Esophagus squamous epithelium (tissue), 5 donors: ENCODE measurements at places on chromosomes 3 and 15. TPM values are rescaled to one million over a fixed set of nuclear protein-coding genes. Genes with fewer than 3 reads are reported as not detected.

GRIP2 gene
- total RNA-seq, result 0.23 TPM

PLSCR5 gene
- not detected for total RNA-seq

NR1I2 gene
- total RNA-seq, result not detected

CLDN18 gene
- 0.38 TPM for total RNA-seq

CPN2 gene
- not detected for total RNA-seq

SCN11A gene
- not detected for total RNA-seq

GHRL gene
- total RNA-seq, result 0.38 TPM

TBC1D2B gene
- 30.7 TPM for total RNA-seq

LTF gene
- 1.9 TPM for total RNA-seq

SKOR1 gene
- 0.09 TPM for total RNA-seq

PEAK1 gene
- total RNA-seq, result 14.0 TPM

WDR93 gene
- total RNA-seq, result not detected

DAZL gene
- total RNA-seq, result not detected

KNG1 gene
- not detected for total RNA-seq

SERPINI1 gene
- total RNA-seq, result 3.6 TPM

HESX1 gene
- not detected for total RNA-seq

PRR23E gene
- total RNA-seq, result not detected

PP2D1 gene
- total RNA-seq, result not detected

SNX33 gene
- total RNA-seq, result 23.6 TPM

NR2E3 gene
- total RNA-seq, result 0.38 TPM

HTR3E gene
- total RNA-seq, result not detected

CHRNA3 gene
- total RNA-seq, result 0.18 TPM

GOLGA8S gene
- 0.19 TPM for total RNA-seq

A4GNT gene
- total RNA-seq, result not detected

COL7A1 gene
- total RNA-seq, result 52.8 TPM

TRH gene
- not detected for total RNA-seq

CTXN2 gene
- total RNA-seq, result not detected

CSPG4 gene
- total RNA-seq, result 13.4 TPM

LYZL4 gene
- not detected for total RNA-seq

SLC35G2 gene
- total RNA-seq, result 3.8 TPM

PIF1 gene
- 1.8 TPM for total RNA-seq

LRRC3B gene
- not detected for total RNA-seq

ATP2B2 gene
- total RNA-seq, result 0.38 TPM

PCOLCE2 gene
- total RNA-seq, result 2.3 TPM

GPR176 gene
- 4.0 TPM for total RNA-seq

RBPMS2 gene
- 1.3 TPM for total RNA-seq

CFAP91 gene
- 0.68 TPM for total RNA-seq

GNAT1 gene
- total RNA-seq, result not detected

CATSPER2 gene
- total RNA-seq, result 2.4 TPM

SLC9C1 gene
- total RNA-seq, result not detected

DUOXA2 gene
- 13.6 TPM for total RNA-seq

RBSN gene
- total RNA-seq, result 19.6 TPM

TMIE gene
- 0.18 TPM for total RNA-seq

ANKDD1A gene
- total RNA-seq, result 0.45 TPM

DPPA2 gene
- total RNA-seq, result not detected

PRR23C gene
- total RNA-seq, result not detected

VGLL3 gene
- 19.8 TPM for total RNA-seq

RYR3 gene
- total RNA-seq, result 0.56 TPM

FOXL2 gene
- not detected for total RNA-seq

PFN2 gene
- total RNA-seq, result 30.4 TPM

CPA3 gene
- 66.8 TPM for total RNA-seq

MAGI1 gene
- 12.0 TPM for total RNA-seq

COLQ gene
- total RNA-seq, result 1.1 TPM

ACP3 gene
- total RNA-seq, result 83.6 TPM

ASB14 gene
- total RNA-seq, result not detected

GJD2 gene
- total RNA-seq, result not detected

GABRA5 gene
- total RNA-seq, result not detected

APH1B gene
- total RNA-seq, result 0.53 TPM

UBR1 gene
- total RNA-seq, result 9.7 TPM

ERC2 gene
- 0.12 TPM for total RNA-seq
